ENCODE measurements at places on chromosomes 3 and 15. TPM values are rescaled to one million over a fixed set of nuclear protein-coding genes. Genes with fewer than 3 reads are reported as not detected.
A peak's percentile ranks its signal among the peaks of the same experiment; 100 is the strongest.

DNA sequence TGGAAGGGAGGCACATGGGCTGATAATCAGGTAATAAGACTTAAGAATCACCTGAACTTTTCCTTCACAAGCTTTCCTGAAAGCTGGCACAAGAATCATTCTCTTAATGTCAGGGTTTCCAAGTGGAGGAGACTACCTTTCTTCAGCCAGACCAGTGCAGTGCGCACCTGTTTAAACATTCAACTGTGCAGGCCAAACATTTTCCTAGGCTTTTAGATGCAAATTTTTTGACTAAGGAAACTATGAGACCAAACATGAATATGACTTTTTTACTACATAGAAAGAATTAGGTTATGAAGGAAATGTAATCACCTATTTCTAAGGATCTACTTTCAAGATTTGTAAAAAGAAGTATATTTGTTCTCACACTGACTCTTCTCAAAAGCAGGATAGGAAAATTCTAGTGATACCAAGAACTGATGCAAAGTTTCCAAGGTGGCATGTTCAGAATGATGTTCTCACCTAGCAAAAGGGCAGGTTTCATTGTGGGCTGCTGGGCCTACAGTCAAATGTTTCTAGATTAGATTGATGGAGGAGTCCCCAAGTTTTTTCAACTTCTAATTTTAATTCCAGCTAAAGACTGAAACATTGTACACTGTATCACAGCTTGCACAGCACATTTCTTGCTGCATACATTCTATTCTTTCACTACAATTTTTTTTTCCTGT is 339.1 kb downstream of the TIGIT start:
- DNase-seq: no peak

DNA sequence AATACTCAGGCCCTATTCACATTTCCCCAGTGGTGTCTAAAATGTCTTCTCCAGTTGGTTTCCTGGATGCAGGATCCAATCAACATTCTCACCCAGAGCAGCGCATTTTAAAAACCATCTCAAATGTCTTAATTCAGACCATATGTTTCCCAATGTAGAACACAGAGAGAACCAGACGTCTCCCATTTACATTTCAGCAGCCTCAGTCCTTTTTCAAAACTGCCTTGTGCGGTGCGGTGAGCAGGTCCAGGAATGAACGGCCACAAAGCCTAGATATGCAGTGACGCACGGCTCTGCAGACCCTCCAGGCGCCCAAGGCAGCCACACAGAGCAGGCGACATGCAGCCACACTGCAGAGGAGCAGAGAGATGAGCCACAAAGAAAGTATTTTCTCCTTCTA is 66.1 kb upstream of the MEX3B start:
- DNase-seq: no peak

GRCh38 chr3:194249323-194250097 is 101.6 kb downstream of the CPN2 start:
- no peak for DNase-seq

GRCh38 chr3:114370537-114371174 is 76.8 kb downstream of the TIGIT start:
- DNase-seq: no peak

MYEF2 gene
- total RNA-seq: 7.9 TPM

DNA sequence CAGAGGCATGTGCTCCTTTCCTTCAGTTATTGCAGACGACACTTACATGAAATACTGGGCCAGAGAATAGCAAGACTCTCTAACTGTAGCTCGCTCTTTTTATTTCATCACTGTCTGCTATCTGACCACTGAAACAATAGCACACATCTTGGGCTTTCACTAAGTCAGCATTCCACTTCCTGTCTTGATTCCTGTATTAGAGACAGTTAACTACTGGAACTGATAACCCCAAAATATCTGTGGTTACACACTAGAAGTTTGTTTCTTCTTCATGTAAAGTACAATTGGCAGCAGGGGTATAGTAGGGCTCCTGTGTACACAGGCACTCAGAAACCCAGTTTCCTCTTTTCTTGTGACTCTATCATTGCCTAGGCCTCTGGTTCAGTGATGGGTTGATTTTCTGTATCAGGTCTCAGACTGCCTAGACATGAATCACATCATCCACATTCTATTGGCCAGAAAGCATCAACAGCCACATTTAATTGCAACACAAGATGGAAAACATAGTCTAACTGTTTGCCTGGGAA is 230.2 kb upstream of the CD96 start:
- no peak for DNase-seq

GRCh38 chr15:28013976-28014375 is 85.1 kb downstream of the OCA2 start:
- DNase-seq: no peak

- no peak for DNase-seq
Observed at GRCh38 chr3:150169330-150169940, 198.7 kb upstream of the PFN2 start.

DNA sequence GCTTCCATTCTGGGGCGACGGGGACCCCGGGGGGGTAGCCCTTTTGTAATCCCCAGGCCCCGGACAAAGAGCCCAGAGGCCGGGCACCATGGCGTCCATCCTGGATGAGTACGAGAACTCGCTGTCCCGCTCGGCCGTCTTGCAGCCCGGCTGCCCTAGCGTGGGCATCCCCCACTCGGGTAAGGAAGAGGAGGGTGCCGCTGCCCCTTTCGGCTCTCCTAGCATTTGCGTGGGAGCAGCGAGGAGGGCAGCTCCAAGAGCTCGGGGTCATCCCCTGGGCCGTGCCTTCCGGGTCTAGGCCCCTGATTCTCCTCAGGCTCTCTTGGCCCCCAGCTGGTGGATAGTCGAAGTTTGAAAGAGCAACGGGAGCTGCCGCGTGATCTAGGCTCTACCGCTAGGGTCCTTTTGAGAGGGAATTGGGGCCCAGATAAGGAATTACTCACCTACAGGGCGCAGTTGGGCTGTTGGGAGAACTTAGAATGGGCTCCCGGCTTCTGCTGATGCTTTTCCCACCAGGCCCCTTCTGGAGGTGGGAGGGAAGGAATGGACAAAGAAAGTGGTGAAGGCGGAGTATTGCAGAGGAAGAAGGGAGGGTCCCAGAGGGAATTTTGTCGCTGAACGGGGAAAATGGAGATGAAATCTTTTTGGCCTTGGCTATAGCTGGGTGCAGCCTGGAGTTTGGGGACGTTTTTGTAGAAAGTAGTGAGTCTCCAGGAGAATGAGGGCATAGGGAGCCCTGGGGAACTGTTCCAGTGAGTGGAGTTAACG is 615 bp downstream of the VPS18 start:
- peak; percentile 42 for DNase-seq

DNA sequence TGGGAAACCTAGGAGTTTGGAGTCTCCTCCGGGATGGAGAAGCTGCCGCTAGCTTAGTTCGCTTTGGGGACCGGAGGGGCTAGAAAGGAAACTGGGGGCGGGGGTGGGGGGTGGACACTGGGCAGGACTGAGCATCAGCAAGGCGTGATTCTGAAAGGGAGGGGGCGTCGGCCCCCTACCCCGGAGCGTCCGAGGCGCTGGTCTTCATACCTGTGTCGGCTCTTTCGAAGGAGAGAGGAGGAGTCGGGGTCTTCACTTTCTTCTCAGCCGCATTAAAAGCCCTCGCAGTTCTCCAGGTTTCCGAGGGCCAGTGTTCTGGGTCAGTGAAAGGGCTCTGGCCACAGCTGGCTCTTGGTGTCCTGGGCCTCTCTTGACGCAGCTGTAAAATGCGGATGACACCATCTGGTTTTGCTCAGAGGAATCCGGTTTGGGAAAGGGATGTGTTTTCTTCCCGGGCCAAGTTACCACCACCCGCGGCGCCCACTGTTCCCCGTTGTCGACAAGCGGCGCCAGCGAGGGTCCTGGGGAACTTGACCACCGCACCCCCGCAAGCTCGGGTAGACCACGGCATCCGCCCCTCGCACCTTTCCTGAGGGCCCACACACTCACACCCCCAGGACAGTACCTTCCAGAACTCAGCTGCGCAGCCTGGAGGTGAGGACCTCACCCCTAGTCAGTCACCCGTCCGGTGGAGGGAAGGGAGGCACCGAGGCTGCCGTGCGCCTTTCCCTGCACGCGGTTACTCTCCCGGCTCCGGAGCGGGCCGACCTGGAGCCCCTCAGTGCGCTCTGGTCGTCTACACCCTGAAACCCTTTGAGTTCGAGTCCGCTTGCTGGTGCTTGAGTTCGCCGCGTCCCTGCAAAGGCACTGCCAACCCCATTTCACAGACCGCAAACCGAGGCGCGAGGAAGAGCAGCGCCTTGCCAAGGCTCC is 660 bp downstream of the CCK start:
- no peak for DNase-seq

DNA sequence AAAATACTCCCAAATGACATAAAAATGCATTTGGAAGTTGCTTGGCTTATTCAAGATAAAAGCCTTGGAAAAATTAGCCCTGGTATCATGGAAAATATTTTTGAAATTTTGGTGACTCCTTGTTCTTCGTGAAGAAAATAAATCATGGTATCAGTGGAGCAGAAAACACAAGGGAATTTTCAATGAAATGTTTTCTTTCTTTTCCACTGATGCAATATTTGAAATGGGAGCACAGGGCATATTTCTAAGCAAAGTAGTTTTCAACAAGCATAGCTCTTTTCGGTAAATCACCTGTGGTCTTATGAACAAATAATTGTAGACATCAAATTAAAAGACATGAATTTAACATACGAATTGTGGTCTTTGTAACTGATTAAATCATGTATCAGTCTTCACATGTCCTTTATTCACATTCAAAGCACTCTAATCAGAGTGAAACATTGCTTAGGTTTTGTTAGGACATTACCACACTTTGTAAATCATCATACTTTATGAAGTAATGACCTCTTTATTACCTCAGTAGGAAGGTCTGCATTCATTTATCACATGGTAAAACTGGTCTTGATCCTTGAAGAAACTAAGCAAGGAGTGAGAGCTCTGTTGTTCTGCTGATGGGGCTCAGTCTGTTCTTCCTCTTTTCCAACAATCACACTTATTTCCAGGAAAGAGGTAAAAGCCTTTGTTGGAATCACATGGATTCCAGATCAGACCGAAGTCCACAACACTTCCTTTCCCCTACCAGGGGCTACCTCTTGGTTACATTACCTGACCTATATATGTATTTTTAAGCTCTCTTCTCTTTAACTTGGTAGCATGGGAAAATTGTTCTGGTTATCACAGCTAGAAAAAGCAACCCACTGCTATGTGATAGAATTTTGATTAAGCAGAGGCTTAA is 413.5 kb upstream of the THBS1 start:
- no peak for DNase-seq

DNA sequence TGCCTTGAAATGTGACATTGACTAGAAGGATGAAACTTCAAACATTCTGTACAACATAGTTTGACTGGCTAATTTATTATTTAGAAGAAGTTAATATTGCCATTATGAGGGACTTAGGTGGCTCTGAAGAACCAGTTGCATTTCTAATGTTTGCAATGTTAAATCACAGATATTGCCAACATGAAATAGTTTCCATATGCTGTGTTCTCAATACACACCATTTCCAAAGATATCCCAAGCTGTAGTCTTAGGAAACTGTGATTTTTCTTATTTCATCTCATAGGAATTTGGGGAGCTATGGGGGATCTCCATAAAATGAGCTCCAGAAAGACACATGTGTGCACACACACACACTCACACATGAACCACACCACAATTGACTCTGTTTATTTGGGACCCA is 36.3 kb downstream of the ALG1L2 start:
- no peak for DNase-seq

AADACL2 gene
- not detected for total RNA-seq

MESD gene
- 32.4 TPM for total RNA-seq

CPEB1 gene
- not detected for total RNA-seq
